ENCODE measurements at places on chromosomes 6 and 20. TPM values are rescaled to one million over a fixed set of nuclear protein-coding genes. Genes with fewer than 3 reads are reported as not detected.

The PPP1R3G gene
- 0.29 TPM for total RNA-seq

The CPXM1 gene
- total RNA-seq = not detected

The C6orf62 gene
- 134 TPM for total RNA-seq

The PRRT1 gene
- total RNA-seq = not detected

The MMP24 gene
- 0.69 TPM for total RNA-seq

The PROKR2 gene
- not detected for total RNA-seq

The BMP5 gene
- total RNA-seq = not detected

The MCHR2 gene
- not detected for total RNA-seq

The HLA-DPB1 gene
- total RNA-seq = 3.8 TPM

The RSPO4 gene
- not detected for total RNA-seq

The GPX5 gene
- total RNA-seq = not detected

The C2 gene
- 0.86 TPM for total RNA-seq

The HLA-DRB1 gene
- 0.45 TPM for total RNA-seq

The LRP11 gene
- 50.9 TPM for total RNA-seq

The SNAI1 gene
- not detected for total RNA-seq

The ADGB gene
- total RNA-seq = not detected

The MICB gene
- total RNA-seq = 13.0 TPM

The OPRM1 gene
- total RNA-seq = not detected

The ARMH2 gene
- total RNA-seq = not detected

The APCDD1L gene
- total RNA-seq = 0.34 TPM

The FOXF2 gene
- total RNA-seq = not detected

The ARMC2 gene
- total RNA-seq = 1.5 TPM

The TRIM26 gene
- 35.1 TPM for total RNA-seq

The THEMIS gene
- total RNA-seq = 0.26 TPM

The SLC22A7 gene
- total RNA-seq = not detected

Measured in LHCN-M2 (cell line).